ENCODE measurements at places on chromosomes 1 and 21.

DNA sequence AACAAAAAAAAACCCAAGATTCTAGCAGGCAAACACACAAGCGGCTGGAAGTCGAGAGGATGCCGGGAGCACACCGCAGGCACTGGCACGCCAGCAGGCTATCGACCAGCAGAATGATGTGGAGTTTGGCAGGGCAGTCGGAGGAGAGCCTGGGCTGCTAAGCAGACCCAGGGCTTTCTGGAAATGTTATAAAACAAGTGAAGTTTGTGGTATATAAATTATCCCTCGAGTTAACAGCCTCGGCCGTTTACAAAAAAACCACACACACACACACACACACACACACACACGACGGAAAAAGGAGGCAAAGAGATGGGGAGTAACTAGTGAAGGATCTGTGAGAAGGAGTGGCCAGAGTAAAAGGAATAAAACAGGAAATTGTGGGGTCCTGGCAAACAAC, 87.2 kb upstream of the IVNS1ABP start:
- DNase-seq = peak; percentile 74

- no peak for DNase-seq
These were observed 59.1 kb upstream of the RBM15 start for GRCh38 chr1:110280126-110280525.

DNA sequence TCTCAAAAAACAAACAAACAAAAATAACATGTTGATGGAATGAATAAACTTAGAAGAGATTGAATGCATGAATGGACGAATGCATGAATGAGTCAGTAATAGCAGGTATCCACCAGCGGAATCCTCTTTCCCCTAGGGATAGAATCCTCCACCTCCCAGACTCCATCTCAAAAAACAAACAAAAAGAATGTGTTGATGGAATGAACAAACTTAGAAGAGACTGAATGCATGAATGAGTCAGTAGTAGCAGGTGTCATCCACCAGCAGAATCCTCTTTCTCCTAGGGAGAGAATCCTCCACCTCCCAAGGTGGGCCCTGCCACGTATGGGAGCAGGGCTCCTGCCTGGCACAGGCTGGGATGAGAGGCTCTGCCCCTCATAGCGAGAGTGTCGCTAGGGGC, 26.8 kb upstream of the RNF19B start:
- DNase-seq = no peak

- DNase-seq = peak; percentile 34
These were observed 9.2 kb downstream of the RNU5D-1 start for GRCh38 chr1:44721485-44722361.

GRCh38 chr1:183792300-183792699, 12.6 kb upstream of the RGL1 start:
- DNase-seq = no peak

- DNase-seq = peak; percentile 75
These were observed 243.0 kb upstream of the LYPLAL1 start for GRCh38 chr1:218930472-218931241.

- DNase-seq = no peak
These were observed 129.0 kb upstream of the TMPRSS2 start for GRCh38 chr21:41636636-41637630.

- no peak for DNase-seq
These were observed 3.9 kb upstream of the PUM1 start for GRCh38 chr1:31069392-31069791.

DNA sequence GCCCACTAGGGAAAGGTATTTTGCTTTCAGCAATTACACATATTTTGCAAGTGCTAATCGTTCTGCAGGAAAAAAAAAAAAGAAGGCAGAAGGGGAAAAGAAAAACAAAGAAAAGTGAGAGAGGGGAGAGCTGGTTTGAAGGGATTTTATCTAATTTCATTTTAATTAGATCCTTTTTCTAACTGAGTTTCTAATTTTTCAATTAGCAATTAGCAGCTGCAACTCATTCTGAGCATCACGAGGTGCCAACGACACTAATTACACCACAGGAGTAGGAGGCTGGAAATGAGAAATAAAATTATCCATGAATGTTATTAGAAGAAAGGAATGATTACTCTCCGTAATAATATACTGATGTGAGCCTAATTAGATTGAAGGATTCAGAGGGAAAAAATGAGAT, 481.0 kb upstream of the CAMK1G start:
- no peak for DNase-seq

- DNase-seq = no peak
These were observed 1.9 kb downstream of the S100A4 start for GRCh38 chr1:153543736-153544135.

DNA sequence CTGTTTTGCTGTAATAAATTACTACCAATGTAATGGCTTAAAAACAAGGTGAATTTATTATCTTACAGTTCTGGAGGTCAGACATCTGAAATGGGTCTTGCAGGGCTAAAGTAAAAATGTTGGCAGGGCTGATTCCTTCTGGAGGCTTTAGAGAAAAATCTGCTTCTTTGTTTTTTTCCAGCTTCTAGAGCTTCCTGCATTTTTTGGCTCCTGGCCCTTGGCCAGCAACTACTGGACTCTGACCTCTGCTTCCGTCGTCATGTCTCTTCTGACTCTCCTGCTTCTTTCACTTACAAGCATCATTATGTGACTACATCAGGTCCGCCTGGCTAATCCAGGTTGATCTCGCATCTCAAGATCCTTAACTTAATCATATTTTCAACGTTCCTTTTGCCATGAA, 350.9 kb downstream of the S1PR1 start:
- peak; percentile 66 for DNase-seq

DNA sequence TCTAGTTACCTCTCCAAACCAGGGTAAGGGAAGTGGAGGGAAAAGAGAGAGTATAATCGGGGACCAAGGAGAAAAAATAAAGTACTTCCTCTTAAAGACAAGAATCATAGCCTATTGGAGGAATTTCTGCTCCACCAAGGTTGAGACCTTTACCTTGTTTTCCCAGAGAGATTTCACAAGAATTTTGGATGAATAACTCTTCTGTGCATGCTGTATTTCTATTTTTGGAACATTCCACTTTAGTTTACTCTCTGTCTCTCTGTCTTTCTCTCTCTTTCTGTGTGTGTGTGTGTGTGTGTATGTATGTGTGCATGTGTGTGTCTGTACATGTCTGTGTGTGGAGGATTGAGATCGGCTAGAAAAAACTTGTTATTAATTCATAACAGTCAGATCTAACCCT, 318.4 kb upstream of the RGS18 start:
- no peak for DNase-seq

GRCh38 chr1:202210385-202210784, 16.8 kb downstream of the LGR6 start:
- no peak for DNase-seq

DNA sequence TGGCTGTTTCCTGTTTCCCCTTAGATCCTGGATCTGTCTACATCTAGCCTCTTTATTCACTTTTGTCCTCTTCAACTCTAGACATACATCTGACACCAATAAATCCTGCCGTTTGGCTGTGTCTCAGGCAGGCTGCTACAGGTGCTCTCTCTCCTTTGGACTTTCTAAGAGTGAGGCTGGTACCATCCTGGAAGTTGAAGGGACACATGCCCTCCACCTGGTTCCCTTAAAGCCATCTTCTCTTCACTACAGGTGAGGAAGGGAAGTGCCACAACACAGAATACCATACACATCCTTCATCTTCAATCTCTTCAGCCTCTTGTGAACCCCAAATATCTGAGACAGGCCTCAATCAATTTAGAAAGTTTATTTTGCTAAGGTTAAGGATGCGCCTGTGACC, 137.9 kb downstream of the BACH1 start:
- DNase-seq = no peak

DNA sequence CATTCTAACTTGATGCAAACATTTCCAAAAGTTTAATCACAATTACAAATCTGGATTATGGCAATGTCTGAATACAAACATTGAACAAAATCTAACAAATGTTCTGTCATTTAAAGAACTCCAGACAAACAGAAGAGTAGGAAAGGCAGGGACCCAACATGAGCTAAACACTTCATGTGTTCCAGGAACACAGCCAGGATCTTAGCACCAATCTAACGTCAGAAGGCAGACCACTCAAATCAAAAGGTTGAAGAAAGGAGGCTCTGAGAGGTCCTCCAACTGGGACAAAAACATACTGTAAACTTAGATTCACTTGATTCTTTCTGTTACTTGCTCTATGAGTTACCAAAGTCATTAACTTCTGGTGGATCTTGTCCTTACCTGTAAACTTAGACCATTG, 374.0 kb downstream of the NEGR1 start:
- DNase-seq = peak; percentile 26

GRCh38 chr1:44050261-44050660, 19.0 kb upstream of the SLC6A9 start:
- peak; percentile 23 for DNase-seq

GRCh38 chr1:201277441-201277840, 5.9 kb upstream of the PKP1 start:
- no peak for DNase-seq

- no peak for DNase-seq
These were observed 10.4 kb upstream of the NPPB start for GRCh38 chr1:11869104-11869503.

- no peak for DNase-seq
These were observed 56.9 kb upstream of the LRP8 start for GRCh38 chr1:53384796-53385195.

- DNase-seq = no peak
These were observed 528.6 kb downstream of the NEGR1 start for GRCh38 chr1:71753746-71754145.

DNA sequence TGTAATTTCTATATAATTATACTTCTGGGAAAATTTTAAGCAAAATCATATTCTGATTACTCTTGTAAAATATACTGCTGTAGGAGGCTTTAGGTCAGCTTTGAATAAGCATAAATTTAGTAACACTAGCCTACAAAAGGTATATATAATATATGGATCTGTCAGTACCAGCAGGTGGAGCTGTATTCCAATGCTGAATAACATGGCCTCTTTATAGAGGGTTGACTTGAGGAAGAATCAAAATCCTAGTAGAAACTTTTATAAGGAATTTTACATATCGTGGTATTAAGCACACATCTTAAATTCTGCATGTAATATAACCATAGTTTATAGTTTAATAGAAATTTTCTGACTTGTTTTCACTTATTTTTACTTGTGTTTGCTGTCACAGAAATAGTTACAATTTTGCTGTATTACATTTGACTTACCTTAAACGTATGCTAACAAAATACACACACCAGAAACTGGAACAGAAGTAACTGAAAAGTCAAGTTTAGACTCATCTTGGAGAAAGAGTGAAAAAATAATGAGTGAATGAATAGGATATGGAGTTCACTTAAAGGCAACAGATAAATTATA, 79.3 kb downstream of the HMCN1 start:
- peak; percentile 24 for DNase-seq

DNA sequence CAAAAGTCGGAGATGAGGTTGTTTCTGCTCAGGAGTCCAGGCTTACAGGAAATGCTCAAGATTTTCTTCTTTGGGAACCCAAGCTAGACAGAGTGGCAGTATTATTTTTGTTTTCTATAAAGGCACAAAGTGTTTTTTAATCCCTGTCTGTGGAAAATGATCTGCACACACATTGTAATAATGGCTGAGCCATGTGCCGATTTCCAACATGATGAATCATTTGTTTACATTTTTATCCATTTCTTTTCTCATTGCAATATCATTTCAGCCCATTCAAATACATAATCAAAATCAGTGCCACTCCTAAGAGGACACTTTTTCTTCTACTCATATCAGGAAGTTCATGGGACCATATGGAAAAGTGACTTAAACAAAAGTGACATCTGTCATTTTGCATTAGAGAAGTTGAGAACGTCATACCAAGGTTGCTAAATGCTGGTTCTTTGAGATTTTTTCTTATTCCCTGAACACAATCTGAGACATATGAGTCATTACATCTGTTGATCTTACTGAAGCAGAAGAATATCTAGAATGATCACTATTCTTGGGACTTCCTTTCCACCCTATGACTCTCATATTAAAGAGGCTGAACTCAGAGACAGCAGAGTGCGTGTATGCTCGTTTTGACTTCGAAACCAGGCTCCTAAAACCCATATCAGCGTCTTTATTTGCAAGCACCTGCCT, 44.9 kb downstream of the ACTA1 start:
- no peak for DNase-seq

GRCh38 chr1:57272150-57272549, 151.7 kb downstream of the DAB1 start:
- no peak for DNase-seq
